NCI-H1092 (cell line): ENCODE measurements at places on chromosomes 6 and 20.

GRCh38 chr20:38520261-38520660, 47.6 kb downstream of the RALGAPB start:
- DNase-seq, result no peak

- DNase-seq, result no peak
Measured at GRCh38 chr6:167855825-167856425, 29.2 kb downstream of the AFDN start.

- no peak for DNase-seq
Measured at GRCh38 chr20:8536262-8536618, 404.2 kb downstream of the PLCB1 start.

DNA sequence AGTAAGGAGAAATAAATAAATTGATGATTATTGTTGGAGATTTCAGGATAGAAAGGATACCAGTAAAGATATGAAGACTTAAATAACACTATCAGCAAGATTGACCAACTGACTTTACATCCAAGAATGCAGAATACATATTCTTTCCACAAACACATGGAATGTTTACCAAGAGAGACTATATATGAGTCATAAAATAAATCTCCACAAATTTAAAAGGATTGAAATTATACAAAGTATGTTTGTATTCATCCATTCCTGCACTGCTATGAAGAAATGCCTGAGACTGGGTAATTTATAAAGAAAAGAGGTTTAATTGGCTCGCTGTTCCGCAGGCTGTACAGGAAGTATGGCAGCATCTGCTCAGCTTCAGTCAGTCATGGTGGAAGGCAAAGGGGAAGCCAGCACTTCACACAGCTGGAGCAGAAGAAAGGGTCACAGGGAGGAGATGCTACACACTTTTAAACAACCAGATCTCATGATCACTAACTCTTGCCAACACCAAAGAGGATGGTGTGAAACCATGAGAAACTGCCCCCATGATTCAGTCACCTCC, 56.7 kb upstream of the TNFRSF21 start:
- no peak for DNase-seq

GRCh38 chr20:50717974-50718761, 13.2 kb upstream of the PARD6B start:
- DNase-seq, result no peak

- no peak for DNase-seq
Measured at GRCh38 chr6:128464790-128465189, 55.6 kb downstream of the PTPRK start.

DNA sequence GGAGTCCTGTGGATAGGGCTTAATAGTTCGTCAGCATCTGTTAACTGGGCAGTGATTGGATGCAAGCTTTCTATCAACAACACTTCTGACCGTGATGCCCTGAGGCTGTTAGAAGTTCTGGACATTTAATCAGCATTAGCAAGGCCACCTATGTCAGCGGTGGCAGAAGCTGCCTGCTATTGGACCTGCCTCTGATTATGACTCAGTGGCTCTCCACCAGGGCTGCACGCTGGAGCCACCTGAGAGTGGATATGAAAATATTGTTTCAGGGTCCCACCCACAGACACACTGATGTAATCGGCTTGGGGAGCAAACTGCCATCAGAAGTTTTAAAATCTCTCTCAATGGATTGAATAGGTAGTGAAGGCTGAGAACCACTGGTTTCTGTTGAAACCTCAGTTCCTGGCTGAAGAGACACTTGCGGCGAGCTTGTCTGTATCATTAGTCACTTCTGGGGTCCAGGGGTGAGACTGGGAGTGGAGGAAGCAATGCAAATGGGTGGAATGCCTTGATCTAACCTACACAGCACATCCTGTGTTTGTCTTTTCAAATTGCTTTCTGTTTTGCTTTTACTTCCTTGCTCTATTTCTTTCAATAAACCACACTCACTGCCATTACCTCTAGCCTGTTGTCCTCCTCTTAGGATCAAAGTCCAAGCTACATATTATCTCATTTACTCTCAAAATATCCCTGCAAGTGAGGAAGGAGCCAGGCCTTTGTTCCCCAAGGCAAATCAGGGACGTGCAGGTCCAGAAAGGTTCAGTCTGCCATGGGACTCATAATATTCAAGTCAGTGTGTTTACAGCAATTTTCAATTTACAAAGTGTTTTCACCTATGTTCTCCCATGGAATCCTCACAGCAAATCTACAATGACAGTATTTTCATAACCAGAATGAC, 4.2 kb downstream of the CLIC5 start:
- DNase-seq, result no peak
